ENCODE measurements at places on chromosomes 5 and 9. TPM values are rescaled to one million over a fixed set of nuclear protein-coding genes. Genes with fewer than 3 reads are reported as not detected.

GRCh38 chr9:99360026-99360425 is 137.9 kb downstream of the SEC61B start:
- DNase-seq, result peak; percentile 79

DNA sequence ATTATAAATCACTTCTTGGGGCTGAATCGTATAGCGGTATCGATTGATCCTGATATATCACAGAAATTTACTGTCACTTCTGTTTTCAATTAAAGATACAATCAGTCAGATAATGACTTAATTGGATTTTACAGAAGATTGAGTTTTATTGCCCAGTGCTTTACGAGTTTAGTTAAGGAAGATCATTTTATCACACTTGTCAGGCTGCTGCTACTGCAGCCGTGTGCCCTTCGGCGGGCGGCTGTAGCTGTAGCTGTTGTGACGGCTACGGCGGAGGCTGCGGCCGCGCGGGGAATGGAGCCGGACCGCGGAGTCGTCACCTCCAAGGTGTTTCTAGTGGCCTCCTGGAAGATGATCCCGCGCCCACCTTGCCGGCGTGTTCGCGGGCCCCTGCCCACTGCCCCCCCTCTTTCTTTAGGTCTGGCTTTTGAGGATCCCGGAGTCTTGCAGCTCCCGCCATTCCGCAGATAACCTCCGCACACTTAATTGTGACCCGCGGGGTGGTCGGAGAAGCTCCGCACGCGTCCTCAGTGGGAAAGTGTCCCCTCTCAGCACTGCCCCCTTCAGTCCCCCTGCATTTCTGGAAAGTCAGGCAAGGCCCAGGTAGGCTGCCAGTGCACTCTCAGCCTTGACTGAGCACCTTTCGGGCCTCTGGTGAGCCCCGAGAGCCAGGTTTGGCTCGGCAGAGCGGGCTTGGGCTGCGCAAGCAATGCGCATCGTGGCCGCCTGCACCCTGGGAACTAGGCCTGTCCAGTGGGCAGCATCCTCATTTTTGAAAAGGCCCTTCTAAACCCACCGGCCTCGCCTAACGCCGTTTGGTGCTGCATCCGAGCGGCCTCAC is 6.9 kb upstream of the DMRT3 start:
- DNase-seq, result no peak

DNA sequence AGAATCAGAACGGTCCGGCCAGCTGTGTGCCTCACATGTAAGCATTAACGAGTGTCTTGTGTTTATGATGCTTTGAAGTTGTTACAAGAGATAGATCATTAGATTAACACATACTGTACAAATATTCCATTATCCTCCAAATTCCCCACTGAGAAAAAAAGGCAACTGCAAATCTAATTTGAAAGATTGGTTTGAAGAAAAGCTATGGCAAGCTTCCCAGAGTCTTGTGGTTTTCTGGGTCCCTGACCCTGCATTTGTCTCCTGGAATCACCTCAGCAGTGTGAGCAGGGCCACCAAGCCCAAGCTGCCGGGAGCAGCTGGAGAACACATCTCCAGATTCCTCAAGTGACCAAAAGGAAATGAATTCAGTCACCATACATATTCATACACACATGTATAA is 36.9 kb upstream of the ADAMTS16 start:
- DNase-seq, result no peak

- peak; percentile 24 for DNase-seq
Observed at GRCh38 chr5:143481697-143482531, 78.4 kb upstream of the NR3C1 start.

DNA sequence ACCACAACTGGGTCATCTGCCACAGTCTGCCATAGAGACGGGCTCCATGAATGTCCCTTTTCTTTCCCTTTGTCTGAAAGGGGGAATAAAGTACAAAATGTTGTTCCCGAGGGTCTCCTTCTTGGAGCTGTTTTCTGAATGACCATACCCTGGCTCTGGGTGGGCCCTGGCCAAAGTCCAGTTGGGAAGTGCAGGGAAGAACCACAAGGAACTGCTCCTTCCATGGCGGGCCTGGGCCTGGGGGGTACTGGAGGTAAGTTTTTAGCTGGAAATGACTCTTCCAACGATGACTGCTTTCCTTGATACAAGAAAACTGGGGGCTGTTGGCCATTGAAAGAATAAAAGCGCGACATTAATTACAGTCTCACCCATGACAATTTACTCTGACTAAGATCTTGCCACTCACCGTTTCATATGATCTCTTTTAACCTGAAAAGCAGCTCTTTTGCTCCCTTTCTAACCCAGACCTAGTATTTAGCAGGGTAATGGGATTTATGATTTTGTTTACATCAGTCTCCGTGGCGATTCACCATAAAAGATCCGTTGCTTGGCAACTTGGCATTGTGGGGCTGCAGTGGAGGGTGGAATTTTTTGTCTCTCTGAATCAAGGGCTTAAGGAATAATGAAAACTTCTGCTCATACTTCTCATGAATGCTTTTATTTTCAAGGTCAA is 89.2 kb upstream of the PTCH1 start:
- DNase-seq, result peak; percentile 85

GRCh38 chr5:169350016-169350415 is 49.1 kb upstream of the SLIT3 start:
- no peak for DNase-seq

- DNase-seq, result no peak
Observed at GRCh38 chr5:146079695-146080373, 25.5 kb downstream of the PLAC8L1 start.

DNA sequence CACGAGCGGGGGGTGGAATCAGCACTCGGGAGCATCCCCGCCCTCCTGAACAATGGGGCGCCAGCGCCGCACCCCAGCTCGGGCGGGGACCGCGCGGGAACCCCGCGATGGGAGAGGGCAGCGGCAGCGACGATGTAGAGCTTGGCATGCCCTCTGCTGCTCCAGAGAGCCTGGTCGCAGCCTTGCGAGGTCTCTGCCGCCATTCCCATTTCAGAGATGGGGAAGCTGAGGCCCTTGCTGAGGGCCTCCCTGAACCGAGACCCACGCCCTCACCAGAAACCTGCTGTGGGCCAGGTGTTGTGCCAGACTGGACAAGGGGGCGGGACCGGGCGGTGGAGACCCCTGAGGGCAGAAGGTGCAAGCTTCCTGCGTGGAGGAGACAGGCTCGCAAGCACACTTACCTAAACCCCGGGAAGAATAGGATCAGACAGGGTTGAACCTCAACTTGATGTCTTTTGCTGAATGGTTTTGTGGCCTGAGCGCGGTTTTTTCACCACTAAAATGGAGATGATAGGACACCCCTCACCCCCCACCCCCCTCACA is 647 bp upstream of the MEGF9 start:
- peak; percentile 31 for DNase-seq

DNA sequence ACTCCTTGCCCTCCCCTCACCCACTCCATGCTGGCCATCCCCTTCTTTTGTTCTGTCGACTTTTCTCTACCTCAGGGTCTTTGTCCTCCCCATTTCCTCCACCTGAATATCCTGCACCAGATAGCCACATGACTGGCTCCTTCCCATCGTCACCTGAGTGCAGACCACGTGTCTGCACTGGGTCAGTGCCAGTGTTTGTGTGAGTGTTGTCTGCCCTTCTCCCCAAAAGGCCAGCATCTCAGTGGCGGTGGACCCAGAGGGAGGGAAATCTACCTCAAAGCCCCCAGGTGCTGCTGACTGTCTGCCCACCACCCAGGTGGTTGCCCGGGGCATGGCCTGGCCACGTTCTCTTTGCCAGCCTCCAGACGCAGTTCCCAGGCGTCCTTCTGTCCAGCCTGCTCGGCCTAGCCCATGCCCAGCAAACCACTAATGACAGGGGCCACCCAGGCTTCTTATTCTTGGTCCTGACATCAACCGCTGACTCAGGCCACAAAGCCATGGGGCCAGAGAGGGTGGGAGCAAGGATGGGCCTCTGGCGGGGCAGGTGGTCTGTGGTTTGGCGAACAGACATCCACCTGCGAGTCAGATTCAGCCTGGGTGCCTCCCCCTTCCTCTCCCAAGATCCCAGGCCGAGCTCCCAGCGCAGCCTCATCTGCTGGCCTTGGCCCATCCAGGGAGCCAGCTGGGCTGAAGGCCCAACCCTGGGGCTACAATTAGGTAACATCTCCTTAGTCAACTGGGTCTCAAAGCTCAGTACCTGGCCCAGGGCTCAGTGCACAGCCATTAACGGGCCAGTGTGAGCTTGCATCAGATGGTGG is 5.5 kb upstream of the NINJ1 start:
- DNase-seq, result no peak

DNA sequence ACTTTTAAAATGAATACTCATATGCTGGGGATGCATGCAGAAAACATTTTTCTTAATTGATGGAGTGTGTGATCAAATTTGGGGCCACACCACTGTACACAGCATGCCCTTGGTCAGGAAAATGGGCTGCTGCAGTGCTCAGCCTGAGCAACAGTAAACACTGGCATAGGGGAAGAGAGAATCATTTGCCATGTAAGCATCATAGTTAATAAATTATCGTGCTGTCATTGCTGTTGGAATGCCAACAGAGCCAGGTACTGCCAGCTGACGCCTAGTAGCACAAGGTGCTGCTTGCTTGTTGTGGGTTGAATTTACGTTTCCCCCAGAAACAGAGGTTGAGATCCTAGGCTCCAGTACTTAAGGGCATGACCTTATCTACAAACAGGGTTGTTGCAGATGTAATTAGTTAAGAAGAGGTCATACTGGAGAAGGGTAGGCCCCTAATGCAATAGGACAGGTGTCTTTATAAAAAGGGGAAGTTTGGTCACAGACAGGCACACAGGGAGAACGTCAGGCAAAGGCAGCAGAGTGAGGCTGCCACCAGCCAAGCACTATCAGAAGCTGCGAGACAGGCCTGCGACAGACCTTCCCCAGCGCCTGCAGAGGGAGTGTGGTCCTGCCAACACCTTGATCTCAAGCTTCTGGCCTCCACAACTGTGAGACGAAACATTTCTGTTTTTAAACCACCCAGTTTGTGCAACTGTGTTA is 25.3 kb downstream of the DAP start:
- DNase-seq, result no peak

DNA sequence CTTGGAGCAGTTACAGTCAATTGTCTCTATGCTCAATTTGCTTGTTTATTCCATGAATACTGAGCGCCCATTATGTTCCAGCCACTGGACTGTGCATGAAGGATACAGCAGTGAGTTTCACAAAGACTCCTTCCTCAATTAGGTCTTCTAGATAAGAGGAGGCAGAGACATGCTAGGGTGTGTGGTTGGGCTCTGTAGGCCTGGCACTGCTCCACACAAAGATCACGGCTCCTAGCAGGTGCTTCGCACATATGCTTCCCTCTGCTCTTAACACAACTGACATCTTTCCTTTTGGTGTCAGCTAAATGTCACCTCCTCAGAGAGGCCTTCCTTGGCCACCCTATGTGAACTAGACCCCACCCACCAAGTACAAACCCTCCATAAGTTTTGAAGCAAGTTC is 10.9 kb downstream of the IL12B start:
- no peak for DNase-seq

DNA sequence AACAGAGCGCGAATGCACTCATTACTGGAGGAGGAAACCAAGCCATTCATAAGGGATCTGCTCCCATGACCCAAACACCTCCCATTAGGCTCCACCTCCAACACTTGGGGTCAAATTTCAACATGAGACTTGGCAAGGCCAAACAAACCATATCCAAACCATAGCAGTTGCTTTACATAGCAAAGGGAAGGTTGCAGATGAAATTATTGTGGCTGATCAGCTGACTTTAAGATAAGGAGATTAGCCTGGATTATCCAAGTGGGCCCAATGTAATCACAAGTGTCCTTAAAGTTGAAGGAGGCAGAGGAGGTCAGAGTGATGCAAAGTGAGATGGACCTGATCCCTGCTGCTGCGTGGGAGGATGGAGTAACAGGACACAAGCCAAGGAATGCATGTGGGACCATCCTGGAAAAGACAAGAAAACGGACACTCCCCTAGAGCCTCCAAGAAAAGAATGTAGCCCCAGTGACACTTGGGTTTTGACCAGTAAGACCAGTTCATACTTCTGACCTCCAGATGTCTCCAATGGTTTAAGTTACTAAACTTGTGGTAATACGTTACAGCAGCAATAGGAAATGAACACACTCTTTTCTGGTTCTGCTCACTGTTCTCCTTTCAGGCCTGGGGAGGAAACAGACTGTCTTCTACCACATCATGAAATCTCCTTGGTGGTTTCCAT is 167.3 kb downstream of the GNAQ start:
- DNase-seq, result no peak

- no peak for DNase-seq
Observed at GRCh38 chr5:142059304-142059940, 46.6 kb upstream of the GNPDA1 start.

Gene CER1
- total RNA-seq, result not detected

Gene CCNO
- total RNA-seq, result not detected

Gene MYO10
- 27.1 TPM for total RNA-seq

Gene PCDHB1
- total RNA-seq, result not detected
